Stimulated activated CD8-positive, alpha-beta memory T cell treated with anti-CD3 and anti-CD28 coated beads, Interleukin-7, amount 100 ng/mL, for 1 hour (primary cell): ENCODE measurements at places on chromosomes 16 and 17.

DNA sequence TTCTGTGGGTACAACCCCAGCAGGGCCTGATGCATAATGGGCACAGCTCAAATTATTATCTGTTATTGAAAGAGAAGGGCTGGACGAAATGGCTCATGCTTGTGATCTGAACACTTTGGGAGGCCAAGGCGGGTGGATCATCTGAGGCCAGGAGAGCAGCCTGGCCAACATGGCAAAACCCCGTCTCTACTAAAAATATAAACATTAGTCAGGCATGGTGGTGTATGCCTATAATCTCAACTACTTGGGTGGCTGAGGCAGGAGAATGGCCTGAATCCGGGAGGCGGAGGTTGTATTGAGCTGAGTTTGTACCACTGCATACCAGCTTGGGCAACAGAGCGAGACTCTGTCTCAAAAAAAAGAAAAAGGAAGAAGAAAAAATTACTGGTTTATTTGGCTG is 100.7 kb downstream of the ABCC1 start:
- DNase-seq, result no peak

DNA sequence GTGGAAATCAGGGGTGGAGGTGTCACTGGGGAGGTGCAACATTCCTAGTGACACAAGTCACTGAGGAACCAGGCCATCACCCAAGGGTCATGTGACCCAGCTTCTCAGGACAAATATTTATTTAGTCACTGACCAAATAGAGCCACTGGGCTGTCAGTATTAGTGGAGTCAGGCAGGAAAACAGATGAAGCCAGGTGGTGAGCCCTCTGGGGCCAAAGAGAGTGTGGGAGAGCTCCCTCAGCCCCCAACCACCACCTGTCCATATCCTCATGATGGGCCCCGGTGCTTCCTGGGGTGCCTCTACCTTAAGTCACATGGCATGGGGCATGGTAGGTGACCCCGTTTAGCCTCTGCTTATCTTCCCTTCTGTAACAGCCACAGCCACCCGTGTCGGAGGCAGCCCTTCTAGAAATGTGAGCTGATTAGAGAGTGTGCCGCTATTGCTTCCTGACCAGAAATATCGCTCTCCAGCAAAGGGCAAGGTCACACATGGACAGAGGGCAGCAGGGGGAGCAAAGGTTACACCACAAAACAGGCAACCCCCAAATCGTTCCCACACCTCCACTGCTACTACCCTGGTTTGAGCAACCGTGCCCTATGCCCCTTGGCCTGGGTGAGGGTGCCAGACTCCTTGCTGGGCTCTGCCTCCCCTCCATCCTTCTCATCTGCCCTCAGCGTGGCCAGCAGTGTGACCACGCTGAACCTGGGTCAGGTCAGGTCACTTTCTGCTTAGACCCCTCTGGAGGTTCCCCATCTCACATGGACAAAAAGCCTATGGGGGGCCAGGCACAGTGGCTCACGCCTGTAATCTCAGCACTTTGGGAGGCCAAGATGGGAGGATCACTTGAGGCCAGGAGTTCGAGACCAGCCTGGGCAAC is 8.6 kb upstream of the AKTIP start:
- DNase-seq, result no peak

DNA sequence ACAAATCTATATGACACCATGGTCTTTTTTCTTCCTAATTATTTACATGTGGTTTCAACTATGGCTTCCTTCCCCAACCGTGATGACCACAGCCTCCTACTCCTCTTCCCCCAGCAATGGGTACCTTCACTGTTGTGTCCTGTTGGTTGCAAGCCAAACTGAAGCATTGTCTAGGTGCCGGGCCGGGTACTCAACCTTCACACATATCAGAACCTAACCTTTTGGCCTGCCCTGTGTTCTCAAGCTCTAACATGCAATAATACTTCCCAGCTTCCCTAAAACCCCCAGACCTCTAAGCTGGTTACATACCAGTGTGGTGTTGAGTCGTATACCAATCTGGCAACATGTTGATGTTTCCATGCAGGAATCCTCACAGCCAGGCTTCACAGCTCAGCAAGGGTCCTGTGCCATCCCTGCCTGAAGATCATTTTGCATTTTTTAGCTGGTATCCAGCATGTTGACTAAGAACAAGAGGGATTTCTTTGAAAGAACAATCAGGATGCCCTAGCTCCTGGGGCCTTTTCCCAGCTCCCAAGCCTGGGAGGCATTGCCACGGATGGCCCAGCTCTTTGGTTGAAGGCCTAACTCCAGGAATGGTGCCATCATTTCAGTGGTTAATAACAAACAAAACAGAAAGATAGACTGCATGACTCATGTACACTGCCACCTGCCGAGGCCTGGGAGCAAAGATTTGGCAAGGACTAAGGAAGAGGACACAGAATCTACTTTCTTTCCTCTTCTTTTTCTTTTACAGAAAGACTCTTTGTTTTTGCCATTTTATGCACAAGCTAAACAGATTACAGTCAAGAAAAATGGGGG is 373.7 kb upstream of the SALL1 start:
- no peak for DNase-seq

DNA sequence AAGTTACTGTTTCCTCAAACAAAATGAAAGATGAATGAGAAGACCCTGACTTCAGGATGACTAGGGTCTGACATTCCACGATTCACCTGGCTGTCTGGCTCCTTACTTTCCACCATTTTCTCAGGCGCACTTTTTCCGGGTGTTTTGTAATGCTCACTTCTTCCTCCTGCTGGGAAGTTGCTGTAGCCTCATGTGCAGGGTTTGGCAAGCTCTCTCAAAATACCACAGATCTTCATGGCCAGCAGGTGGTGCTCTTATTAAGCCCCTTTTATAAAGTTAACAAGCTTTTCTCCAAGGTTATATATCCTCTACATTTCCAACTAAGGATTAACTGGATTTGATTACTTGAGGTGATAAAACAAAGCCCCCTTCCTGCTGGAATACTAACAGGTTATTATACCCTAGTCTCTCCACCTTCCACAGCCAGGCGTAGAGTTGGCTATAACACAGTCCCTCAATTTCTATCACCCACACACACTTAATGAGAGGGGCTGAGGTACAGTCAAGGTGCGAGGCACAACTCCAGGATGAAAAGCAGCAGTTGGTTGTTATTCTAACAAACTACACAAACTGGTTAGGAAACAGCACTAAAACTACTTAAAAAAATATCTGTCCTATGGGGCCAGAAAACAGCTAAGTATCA is 45.4 kb downstream of the STH start:
- peak; percentile 30 for DNase-seq

GRCh38 chr16:1338855-1339675 is 5.6 kb downstream of the BAIAP3 start:
- no peak for DNase-seq

- DNase-seq, result no peak
These were observed 22.7 kb downstream of the FAM83G start for GRCh38 chr17:18981642-18982424.

DNA sequence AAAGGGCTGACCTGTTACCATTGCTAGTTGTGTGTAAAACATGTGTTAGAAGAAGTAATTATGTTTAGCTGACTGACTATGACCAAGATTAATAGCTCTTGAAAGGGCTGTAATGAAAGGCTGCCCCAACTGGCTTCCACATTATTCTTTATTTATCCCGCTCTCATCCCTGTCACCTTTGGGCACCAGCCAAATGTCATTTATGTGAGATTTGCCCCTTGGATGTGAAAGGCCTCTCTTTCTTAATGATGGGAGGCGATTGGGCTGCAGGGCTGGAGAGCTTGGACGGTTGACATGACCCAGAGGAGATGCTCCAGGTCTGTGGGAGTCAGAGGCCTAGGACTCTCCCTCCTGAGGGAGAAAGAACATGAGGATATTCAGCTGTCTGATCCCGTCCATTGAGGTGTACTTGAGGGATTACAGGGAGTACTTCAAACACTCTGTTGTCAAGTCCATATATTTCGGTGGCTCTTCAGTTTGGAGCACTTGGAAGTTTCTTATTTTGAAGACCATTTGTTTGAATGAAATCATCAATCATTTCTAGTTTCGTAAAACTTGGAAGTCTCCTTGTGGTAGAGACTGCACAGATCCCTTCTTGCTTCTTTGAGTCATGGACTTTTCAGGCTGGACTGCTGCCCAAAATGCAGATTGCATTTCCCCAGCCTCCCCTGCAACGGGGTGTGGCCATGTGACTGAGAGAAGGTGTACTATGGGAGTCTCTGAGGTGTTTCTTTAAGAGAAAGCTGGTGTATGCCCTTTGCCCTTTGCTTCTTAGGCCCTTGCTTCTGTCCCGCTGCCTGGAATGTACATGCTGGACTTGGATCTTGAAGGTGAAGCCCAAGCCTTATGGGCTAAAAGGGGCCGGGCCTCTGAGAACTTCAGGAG is 51.3 kb downstream of the FTO start:
- no peak for DNase-seq

DNA sequence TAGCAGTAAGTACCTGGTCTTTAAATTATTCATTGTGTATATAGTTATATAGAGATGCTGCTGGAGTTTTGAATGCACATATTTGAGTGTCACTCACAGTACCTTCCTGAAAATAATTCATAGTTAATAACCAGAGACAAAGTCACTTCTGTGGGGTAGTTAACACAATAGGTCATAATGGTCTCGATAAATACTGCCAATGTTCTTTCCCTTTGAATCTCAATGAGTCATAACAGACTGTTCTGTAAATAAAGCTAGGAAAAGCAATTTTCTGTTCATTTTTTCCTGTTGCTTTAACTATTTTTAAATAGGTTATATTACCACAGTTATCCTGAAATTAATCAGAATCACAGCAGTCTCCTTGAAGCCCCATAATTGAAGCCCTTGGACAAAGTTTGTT is 87.2 kb downstream of the MAP2K4 start:
- no peak for DNase-seq

DNA sequence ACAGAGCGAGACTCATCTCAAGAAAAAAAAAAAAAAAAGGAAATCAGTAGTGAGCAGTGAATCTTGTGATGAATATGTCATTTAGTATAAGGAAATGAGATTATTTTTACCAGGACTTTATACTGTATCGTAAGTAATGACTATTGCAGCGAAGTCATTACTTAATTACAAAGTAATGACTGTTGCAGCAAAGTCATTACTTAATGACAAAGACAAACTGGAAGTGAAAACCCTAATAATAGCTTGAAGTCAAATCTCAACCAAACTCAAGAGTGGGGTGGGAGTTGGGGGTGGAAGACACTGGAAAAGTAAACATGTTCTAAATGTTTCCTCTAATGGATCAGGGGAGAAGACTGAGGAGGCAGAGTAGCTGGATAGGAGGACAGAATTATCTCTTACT is 76.5 kb downstream of the ARHGAP44 start:
- no peak for DNase-seq

DNA sequence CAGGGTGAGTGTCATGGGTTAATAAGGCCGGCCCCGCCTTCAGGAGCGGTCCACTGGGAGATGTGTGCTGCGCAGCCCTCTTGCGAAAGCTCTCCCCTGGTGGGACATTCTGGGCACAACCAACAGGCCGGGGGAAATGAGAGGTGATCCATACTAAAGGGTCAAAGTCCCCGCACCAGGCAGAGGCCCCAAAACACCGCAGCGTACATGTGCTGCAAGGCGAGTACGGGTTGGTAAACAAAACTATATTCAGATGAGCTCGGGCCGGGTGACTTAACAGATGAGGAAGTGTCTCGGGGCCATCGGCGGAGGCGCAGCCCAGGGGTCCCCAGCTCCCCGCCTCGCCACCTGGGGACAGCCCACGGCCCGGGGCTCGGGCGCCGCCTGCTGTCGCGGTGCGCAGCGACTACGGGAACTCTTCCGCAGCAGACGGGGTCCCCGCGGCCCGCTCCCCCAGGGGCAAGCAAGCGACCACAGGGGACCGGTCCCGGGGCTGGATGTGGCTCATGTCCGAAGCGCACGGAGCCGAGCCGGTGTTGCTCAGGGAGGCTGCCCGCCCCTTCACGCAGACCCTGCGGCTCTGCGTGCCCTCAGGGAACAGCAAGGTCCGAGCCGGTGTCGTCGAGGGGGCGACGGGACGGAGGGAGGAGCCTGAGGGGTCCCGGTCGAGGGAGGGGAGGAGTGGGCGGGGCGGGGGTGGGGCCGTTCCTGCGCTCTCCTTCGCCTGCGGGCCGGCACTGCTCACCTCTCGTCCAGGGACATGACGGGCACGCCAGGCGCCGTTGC is at the start of gene RAB37:
Gene RAB37 (plus strand): TSS at position 744 of the 786 bp plus-strand sequence. CDS start 17 bp downstream, at position 761.
- no peak for DNase-seq

DNA sequence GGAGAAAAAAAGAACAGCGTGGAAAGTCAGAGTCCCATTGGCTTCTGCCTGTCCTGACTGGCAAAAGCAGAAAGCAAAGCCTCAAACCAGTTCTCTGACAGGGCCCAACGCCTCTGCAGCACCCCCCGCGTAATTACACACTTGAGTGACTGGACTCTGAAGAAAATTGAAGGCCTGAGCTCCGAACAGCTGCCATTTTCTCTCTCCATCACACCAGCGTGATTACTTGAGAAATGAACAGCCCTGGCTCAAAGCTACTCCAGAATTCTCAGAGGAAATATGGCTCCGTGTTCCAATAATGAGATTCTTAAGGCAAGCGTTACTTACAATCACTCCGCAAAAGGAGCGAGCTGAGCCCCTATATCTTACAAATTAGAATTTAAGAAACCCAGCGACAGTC is 142.7 kb upstream of the C17orf78 start:
- DNase-seq, result no peak

DNA sequence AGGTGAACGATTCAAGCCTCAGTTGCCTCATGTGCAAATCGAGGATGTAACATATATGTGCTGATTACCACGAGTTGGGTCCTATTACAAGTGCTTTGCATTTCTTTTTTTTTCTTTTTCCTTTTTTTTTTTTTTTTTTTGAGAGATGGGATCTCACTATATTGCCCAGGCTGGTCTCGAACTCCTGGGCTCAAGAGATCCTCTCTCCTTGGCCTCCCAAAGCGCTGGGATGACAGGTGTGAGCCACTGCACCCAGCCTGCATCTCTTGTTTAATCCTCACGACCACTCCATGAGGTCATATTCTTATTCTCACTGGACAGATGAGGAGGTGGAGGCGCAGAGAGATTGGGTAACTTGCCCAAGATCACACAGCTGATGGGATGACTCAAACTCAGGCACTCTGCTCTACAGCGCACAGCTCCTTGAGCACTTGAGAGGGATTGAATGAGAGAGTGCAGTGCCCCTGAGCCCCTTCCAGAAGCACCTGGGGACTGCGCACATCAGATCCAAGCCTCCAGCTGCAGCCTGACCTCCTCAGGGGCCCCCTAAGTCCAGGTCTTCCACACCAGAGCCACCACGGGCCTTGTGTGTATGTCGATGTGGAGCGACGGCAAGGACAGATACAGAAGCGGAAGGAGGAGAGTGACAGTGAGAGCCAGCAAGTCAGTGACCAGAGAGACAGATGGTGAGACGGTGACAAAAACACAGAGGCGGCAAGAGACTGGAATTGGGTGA is 4.9 kb downstream of the STX1B start:
- no peak for DNase-seq

GRCh38 chr16:47026492-47026891 is 53.0 kb upstream of the DNAJA2 start:
- no peak for DNase-seq

DNA sequence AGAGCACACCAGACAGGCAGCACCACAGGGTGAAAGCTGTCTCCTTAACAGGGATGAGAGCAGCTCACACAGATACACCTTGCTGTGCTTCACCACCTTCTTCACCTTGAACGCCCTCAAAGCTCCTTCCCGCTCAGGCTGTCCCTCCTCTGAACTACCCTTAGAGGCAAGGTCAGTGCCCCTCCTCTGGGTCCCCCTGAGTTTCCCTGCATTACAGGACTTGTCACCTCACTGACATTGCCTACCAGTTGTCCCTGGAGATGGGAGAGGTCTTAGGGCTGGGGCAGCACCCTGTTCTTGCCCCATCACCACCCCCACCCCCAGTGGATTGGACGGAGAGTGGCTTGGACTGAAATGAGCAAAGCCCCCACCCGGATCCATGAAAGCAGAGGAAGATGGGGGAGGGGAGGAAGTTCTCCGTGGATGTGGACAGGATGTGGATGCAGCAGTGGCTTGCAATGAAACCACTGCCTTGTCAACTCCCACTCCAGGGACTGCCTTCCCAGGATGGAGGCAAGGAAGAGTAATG is 73.2 kb upstream of the CDH5 start:
- DNase-seq, result no peak
